Astrocyte of the spinal cord (primary cell): ENCODE measurements at places on chromosomes 6 and 20.

DNA sequence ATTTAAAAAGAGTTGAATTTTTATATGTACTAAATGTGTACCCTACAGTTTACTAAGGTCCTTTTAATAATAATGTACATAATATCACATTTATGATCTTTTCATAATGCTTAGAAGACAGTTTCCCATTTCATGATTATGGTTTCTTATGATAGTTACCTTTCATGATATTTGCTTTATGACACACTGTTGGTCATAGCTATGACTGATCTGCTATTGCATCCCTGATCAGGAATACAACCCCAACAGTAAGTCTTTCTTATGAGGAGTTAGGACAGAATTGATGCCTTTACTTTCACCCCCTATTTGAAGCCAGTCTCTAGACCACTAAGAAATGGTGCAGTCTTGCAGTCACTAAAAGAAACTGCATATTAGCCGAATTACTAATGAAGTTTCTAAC, 31.0 kb downstream of the LCA5 start:
- no peak for DNase-seq

GRCh38 chr20:40802886-40803285, 113.8 kb upstream of the MAFB start:
- no peak for DNase-seq

DNA sequence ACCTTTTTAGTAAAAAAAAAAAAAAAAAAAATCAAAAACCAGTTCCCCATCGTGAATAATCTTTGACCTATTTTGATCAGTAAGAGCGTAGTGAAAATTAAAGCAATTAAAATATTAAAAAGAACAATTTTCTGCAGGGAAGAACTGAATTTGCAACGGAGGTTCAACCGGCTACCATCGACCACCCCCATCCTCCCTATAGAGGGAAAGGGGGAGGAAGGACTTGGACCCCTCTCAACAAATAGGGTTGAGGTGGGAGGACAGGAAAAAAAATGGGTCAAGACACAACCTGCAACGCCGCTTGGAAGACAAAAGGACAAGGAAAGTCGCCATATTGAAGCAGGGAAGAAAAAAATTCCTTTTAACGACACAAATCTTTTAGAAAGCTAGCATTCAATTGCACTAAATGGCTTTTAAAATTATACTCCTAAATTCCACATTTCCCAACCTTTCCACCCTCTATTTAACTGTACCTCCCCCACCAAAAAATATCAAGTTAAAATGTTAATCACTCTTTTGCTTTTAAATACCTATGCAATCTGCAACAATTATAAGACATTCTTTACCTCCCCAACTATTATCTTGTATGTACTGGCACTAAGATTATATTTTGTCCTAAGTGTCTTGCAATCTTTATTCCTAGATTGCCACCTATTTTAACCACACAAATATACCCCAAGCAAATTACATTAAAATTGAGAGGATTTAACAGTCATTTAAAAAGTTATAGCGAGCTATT, 1.7 kb downstream of the PPP1R10 start:
- DNase-seq, result peak; percentile 89

DNA sequence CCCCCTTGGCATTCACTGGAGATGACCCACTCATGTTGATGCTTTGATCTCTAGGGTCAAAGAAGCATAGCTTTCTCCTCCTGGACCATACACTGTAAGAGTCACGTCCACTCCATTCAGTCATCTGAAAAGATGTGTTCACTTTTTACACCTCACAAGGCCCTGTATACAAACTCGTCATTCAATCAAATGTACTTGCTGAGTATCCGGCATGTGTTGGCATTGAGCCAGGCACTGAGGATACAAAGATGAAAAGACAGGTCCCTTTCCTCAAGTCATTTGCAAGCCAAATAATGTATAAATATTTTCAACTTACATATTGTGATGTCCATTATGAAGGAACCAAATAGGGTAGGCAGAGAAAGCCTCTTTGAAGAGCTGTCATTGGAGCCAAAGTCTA, 32.6 kb upstream of the CSNK2A1 start:
- DNase-seq, result no peak

DNA sequence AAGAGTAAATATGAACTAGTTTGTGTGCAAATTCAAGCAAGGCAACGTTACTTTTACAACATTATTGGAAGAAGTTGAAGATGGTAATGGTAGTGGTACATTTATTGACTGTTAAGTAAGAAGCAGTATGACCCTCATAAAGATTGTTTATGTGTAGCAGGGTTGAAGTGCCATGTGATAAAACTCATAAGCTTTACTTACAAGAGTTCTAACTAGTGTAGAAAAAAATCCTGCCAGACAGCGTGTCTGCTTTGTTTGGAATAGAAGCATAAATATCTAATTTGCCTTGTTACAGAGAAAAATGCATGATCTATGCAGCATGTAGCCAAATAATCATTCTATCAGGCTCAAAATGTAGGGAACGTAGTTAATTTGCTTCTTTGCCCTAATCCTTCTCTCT, 450.8 kb upstream of the SOX4 start:
- DNase-seq, result no peak

- no peak for DNase-seq
Observed at GRCh38 chr6:136149311-136149710, 100.8 kb downstream of the MTFR2 start.

DNA sequence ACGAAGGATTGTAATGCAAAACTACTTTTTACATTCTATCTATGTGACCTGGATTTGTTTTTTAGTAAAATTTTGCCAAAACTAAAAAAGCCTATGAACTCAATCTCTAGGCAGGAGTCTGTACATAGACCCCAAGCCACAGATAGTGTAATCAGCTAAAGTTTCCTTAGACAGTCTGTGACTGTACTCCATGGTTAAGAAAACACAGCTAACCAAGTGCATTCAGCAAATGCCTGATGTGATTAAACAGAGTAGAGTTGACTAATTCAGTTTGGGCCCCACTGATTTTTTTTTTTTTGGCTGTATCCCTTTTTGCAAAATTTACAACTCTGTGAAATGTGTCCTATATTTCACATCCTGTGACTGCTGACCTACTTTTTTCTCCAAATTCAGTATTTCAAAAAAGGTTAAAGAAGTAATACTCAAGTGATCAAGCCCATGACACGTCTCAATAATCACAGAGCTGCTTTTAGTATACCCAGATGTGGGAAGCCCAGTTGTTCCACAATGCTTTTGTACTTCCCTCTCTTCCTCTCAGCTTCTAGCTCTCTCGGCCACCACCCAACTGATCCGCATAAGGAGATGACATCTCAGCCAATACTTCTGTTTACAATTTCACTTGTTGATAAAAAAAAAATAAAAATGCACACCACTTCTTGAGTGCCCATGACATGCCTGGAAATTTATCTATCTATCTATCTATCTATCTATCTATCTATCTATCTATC, 108.8 kb upstream of the TBX18 start:
- no peak for DNase-seq
